ENCODE measurements at places on chromosomes 6 and 20. TPM values are rescaled to one million over a fixed set of nuclear protein-coding genes. Genes with fewer than 3 reads are reported as not detected.

AK9 gene
- 3.2 TPM for total RNA-seq

MYCT1 gene
- not detected for total RNA-seq

HSPA12B gene
- total RNA-seq, result 1.9 TPM

FABP7 gene
- not detected for total RNA-seq

GRM1 gene
- total RNA-seq, result 0.17 TPM

KCNQ5 gene
- 0.34 TPM for total RNA-seq

ESR1 gene
- 0.77 TPM for total RNA-seq

LTB gene
- total RNA-seq, result not detected

CCM2L gene
- total RNA-seq, result not detected

TCP11 gene
- not detected for total RNA-seq

RNF5 gene
- 15.6 TPM for total RNA-seq

CALHM4 gene
- not detected for total RNA-seq

MAP3K4 gene
- total RNA-seq, result 25.7 TPM

ULBP3 gene
- 9.5 TPM for total RNA-seq

GLP1R gene
- total RNA-seq, result not detected

ADGRG6 gene
- total RNA-seq, result 0.32 TPM

TTK gene
- 0.34 TPM for total RNA-seq

ENPP5 gene
- total RNA-seq, result under 0.01 TPM
